ENCODE measurements at places on chromosomes 11 and 22.

- peak; percentile 63 for DNase-seq
These were observed 857 bp downstream of the ARCN1 start for GRCh38 chr11:118572981-118573550.

DNA sequence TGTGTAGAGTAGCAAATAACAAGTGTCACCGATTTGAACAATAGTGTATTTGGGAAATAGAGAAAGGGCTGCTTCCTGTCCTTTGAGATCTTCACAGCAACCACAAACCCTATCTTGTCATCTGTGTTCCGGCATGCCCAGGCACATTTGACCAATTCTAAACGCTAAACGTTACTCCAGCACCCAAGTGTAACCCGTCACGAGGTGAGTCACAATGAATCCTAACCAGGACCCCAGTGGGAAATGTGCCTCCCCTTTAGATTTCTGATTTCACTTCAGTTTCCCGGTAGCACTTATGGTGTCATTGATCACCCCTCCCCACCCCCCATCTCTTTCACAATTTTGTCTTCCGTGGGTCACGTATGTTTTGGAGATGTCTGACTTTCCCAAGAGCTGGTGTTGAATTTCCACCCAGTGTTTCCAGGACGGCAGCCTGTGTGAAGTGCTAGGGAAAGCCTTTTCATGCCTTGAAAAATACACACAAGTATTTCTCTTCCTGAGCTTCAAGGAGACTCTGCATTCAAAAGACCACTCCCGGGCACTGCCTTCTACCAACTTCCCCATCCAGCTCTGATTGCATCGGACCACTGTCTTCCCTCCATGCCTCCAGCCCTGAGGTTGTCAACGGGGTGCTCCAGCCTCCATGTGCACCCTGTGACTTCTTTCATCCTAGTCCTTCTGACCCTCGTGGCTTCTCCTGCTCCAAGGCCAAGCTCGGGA lies 10.5 kb upstream of the C11orf24 start:
- DNase-seq = peak; percentile 68

DNA sequence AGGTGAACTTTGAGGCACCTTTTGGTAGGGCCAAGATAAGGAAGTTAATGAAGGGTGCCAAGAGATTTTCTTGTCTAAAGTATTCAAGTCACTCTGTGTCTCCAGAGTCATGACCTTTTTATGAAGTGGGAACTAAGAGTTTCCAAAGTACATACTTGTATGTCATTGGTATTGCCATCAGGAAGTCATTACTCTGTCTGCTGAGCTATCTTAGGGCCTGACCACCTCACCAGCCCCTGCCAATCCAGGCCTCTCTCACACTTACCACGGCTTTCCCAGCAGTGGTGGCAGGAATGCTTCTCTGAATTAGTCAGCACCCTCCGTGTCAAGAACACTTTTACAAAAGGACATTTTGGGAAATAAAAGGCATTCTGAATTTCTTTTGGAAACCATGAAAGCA lies 192.8 kb upstream of the MTNR1B start:
- no peak for DNase-seq

DNA sequence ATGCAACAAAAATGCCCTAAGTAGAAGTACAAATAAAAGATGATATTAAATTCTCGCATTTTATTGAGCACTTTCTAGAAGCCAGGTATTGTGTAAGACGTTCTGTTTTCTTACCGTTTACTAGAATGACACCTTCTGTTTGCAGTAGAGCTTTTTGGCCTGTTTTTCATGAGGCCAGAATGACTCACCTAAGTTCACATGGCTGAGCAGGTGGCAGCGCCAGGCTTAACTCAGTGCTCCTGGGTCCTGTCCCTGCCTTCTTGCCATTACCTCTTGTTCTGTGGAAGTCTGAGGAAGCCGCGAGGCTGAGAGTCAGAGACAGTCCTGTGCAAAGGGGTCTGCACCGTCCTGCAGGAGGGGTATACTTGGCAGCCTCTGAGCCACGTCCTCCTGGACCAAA lies 113.8 kb downstream of the ATXN10 start:
- no peak for DNase-seq

GRCh38 chr22:37209140-37209845 lies 3.0 kb downstream of the SSTR3 start:
- DNase-seq = no peak

DNA sequence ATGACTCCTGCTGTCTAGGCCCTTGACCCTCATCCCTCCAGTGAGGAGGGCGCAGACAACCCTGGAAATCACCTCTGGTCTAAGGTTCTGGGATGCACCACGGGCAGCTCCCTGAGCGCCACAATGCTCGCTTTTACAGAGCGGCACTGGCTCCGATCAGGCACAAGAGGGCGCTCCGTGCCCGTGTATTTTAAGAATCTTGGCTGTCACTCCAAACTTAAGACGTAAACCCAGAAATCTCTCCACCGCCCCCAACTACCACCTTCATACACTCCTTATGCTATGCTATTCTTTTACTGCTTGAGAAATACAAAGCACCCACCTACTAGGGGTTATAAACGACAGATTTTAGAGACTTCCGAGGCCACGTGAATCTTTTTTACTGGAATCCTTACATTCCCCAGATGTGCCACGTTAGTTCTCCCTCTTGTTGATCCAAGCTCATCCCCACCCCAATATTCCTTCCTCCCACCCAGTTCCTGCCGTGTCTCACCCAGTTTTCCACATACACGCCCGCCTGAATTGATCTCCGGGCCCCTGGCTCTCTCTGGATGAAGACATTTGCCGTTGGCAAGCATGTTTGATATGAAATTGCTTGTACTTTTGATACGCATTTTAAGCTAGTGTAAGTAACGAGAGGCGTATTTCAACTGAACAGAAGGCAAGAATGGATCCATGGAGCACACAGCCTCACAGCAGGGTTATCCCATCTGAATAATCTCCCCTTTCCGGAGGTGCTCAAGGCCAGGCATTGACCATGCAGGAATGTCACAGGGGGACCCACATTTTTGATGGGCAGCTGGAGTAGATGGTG lies 453.5 kb downstream of the OPCML start:
- no peak for DNase-seq

- DNase-seq = no peak
These were observed 9.8 kb upstream of the FUT4 start for GRCh38 chr11:94533696-94534630.

- DNase-seq = no peak
These were observed 15.7 kb downstream of the ZNF214 start for GRCh38 chr11:7004482-7004881.

- no peak for DNase-seq
These were observed 480.0 kb upstream of the CADM1 start for GRCh38 chr11:115984228-115984627.

DNA sequence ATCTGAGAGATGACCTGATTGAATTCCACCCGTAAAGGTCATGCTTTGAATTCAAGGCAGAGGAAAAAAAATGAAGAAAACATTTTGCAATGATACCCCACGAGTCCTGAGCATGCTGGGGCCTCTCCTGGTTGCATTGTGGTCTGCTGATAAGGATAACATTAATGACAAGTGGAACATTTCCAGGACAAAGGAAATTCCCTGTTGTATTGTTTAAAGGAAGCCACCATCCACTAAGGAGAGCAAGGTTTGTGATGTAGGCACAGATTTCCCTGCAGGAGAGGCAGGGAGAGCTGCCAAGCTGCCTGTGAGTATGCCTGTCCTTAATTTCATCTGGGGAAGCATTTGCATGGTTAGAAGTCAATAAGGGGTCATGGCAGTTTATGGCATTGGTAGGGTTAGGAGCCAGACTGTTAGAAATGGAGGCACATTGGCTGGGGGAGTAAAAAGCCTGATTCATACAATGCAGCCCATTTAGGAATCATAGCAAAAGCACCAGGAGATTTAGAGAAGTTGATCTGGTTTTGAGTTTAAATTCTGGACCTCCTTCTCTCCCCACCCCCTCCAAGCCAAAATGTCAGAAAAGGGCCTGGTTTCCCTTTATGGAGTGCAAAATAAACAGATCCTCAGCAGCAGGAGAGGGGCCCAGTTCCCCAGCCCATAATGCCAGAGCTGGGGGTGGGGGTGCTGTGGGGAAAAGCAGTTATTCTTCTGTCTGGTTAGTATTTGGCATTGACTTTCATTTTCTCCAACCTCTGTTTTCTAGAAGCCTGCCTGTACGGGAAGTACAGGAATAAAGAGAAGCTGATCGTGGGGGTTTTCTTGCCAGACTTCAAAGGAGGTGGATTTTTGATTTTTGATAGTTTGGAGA lies 22.1 kb downstream of the FLI1 start:
- peak; percentile 50 for DNase-seq

DNA sequence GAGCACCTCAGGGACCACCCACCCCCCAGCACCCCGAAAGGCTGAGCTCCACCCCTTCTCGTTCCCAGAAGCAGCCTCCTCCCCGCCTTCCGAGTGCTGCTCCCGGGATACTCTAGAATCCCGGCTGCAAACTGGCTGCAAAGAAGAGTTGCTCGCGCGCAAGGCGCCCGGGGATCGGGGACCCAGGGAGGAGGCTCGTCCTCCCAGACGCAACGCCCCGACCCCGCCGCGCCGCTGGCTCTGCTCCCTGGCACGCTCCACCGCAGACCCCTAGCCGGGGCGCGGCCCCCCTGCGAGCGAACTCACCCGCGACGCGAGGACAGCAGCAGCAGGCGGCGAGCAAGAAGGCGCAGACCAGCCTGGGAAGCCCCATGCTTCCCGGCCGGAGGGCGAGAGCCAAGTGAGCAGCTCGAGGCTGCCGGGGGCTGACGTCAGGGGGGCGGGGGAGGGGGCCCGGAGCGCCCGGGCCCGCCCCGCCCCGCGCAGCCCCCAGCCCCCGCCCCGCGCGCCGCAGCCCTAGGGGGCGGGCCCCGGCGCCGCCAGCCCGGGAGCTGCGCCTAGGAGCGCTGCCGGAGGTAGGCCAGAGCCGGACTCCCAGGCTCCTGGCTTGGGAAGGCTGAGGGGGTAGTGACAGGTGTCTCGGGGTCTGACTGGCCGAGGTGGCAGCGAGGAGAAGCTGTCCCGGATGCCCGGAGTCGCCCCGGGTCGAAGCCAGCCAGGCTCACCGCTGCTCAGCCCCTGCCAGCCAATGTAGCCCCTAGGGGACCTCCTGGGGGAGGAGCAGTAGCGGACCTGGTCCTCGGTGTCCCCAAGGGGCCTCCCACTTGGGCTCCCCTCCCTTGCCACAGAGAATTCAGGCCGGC lies at the start of gene MCAM:
Gene MCAM (minus strand): TSS at position 402 of the 863 bp plus-strand sequence. CDS start 29 bp downstream, at position 373.
- DNase-seq = no peak

GRCh38 chr11:18721561-18722292 lies 4.3 kb downstream of the IGSF22 start:
- DNase-seq = peak; percentile 65

- peak; percentile 92 for DNase-seq
These were observed 4.1 kb upstream of the PLAAT2 start for GRCh38 chr11:63567044-63567840.
